Renal cortical epithelial cell (primary cell): ENCODE measurements at places on chromosomes 3 and 15. TPM values are rescaled to one million over a fixed set of nuclear protein-coding genes. Genes with fewer than 3 reads are reported as not detected.

The EHD4 gene
- 55.9 and 57.1 TPM in 2 replicates for total RNA-seq

GRCh38 chr3:5494905-5495519, 307.5 kb downstream of the EDEM1 start:
- DNase-seq, result peak; percentile 31

The TMC3 gene
- total RNA-seq, result not detected in 2 replicates

The SERPINI2 gene
- not detected in 2 replicates for total RNA-seq

The INAFM2 gene
- total RNA-seq, result 11.5 and 13.5 TPM in 2 replicates

GRCh38 chr15:66646308-66646707, 55.7 kb upstream of the SMAD6 start:
- DNase-seq, result no peak

- DNase-seq, result peak; percentile 70
Observed at GRCh38 chr15:69556344-69556743, 103.7 kb downstream of the RPLP1 start.

GRCh38 chr3:105790534-105790933, 78.3 kb downstream of the CBLB start:
- DNase-seq, result no peak

DNA sequence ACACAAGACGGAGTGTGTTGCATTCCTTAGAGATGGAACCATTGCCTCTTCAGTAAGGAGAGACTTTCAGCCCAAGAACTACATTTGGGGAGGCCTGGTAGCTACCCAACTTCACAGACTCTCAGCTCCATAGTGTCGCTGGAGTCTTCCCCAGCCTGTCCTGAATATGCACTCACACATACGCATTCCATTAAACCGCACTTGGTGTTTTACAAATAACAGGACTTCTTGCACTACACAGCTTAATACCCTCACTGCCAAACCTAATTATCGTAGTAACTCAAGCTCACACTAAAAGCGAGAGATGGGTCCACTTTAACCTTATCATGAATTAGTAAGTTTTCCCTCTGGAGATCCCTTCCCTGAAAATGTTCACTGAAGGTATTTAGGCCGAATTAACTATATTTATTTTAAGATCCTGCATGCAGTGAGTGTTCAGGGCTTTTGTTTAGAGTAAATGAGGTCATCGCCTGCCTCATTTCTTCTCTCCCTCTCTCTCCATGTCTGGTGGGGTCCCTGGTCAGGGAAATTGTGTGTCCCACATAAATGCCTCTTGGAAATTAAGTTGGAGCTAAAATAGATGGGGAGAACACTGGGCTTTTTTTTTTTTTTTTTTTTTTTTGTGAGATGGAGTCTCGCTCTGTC, 171.9 kb downstream of the FAM43A start:
- no peak for DNase-seq

- peak; percentile 50 for DNase-seq
Observed at GRCh38 chr3:32850226-32850625, 32.4 kb downstream of the TRIM71 start.

- DNase-seq, result no peak
Observed at GRCh38 chr15:80595396-80595795, 99.7 kb upstream of the ABHD17C start.

GRCh38 chr3:30181178-30181465, 425.3 kb upstream of the TGFBR2 start:
- no peak for DNase-seq

- DNase-seq, result peak; percentile 59
Observed at GRCh38 chr3:165185707-165186327, 10.4 kb downstream of the SLITRK3 start.
